Stimulated activated CD4-positive, alpha-beta T cell treated with anti-CD3 and anti-CD28 coated beads, Interleukin-15, amount 100 ng/mL, for 1 hour (primary cell): ENCODE measurements at places on chromosomes 12 and 14.

DNA sequence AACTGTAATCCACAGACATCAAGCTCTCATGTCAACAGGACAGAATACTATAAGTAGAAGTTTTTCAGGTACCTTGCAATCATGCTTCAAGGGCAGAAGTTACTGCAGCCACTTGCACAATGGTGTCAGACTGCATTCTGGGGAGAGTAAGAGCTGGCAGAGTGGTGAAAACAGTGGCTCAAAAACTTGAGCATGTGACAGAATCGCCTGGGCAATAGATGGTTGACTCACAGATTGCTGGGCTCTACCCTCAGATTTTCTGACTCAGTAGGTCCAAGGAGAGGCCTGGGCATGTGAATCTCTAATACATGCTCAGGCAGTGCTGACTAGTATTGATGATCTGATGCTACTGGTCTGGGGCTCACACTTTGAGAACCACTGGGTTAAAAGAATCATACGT is 187.8 kb downstream of the TBX5 start:
- no peak for DNase-seq

DNA sequence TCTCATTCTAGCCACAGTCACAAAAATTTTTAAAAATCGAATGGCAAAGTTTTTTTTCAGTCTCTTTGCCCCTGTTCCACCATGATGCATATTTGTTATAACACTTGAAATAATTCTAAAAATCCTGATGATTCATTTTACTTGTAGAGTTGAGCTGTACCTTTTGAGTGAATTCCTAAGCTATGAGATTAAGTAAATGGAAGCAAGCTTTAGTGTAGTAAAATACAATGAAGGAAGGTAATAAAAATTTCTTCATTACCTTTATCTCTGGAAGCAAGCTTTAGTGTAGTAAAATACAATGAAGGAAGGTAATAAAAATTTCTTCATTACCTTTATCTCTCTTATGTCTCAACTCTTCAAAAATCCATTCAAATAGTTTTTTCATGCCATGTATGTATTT is 46.1 kb downstream of the TMTC3 start:
- no peak for DNase-seq

GRCh38 chr12:12645485-12645884 is 33.8 kb downstream of the CREBL2 start:
- DNase-seq = peak; percentile 6

DNA sequence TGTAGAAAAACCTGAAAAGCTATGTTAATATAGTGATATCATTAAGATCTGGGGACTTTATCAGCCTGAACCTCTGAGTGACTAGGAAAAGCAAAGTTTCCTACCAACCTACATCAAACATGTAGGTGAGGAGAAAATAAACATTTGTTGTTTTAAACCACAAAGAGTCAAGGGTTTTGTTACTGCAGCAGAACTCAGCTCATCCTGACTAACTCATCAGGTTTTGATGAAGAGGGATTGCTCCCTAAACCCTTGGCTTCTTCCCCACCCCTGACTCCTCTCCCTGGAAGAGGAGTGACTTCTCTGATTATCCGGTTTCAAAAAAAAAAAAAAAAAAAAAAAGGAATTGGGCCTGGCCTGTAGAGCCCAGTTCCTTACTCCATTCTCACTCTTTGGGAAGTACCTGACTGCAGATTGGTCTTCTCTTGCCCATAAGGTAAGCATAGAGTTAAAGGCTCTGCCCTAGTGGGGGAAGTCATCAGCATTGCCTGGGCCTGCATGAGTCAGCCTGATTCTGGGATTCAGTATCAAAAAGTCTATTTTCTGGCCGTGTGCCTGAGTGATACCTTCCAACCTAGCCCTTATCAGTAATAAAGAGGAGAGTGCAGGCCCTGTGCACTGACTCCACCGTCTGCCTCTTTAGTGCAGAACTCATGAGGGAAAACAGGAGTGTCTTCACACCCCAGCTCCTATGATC is 16.9 kb downstream of the BDKRB1 start:
- DNase-seq = no peak

DNA sequence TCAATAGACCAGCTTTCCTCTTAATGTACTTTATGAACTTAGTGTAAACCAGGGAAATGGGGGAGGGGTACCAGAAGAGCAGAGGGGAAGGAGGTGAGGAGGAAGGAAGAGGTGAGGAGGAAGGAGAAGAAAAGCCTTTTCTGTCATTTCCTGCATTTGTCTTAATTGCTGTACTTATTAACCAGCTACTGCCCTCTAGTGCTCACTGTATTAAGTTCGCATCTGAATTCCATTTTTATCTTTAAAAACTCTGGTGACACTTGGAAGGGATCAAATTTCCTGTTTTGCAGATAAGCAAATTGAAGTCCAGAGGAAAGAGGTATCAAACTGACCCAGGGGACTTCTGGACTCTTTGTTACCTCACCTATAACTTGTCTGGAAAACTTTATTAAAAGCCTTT is 22.2 kb downstream of the MANSC1 start:
- no peak for DNase-seq

GRCh38 chr12:7157391-7157790 is 27.2 kb downstream of the CLSTN3 start:
- DNase-seq = no peak

DNA sequence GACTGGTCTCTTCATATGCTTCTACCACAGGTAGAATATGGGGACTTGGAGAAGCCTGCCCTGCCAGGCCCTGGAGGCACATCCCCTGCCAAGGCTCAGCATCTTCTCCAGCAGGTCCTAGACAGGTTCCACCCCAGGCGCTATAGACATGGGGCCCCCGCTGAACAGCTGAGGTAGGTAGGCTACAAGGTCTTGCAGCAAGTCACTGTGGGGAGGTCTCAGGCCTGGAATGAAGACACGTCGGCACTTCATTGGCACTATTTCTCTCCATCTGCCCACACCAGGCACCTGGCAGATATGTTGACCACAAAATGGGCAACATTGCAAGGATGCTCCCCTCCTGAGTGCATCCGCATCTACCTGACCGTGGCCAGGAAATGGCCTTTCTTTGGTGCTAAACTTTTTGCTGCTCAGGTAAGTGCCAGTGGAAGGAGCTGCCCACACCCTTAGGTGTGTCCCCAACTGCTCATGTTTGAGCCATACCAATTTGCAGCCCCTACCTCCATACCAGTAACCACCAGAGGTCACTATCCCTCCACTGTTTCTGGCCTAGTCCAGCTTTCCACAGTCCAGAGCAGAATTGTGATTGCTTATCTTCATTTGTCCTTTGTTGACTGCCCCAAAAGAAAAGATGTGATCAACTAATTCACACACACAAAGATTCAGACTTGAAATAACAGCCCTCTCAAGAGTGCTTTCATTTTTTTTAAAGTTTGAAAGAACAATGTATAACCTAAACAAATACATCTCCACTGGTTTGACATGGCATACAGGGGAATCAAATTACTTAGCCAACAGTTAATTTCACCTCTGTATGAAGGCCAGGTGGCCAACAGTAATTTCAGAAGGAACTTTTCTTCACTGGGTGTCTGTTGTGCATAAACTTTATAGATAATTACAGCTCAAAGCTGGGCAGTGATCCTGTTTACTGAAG is 16.1 kb downstream of the PIGH start:
- no peak for DNase-seq

GRCh38 chr14:55519473-55520080 is 60.4 kb upstream of the KTN1 start:
- DNase-seq = no peak

- no peak for DNase-seq
These were observed 203.6 kb upstream of the SOX5 start for GRCh38 chr12:24153079-24153478.

DNA sequence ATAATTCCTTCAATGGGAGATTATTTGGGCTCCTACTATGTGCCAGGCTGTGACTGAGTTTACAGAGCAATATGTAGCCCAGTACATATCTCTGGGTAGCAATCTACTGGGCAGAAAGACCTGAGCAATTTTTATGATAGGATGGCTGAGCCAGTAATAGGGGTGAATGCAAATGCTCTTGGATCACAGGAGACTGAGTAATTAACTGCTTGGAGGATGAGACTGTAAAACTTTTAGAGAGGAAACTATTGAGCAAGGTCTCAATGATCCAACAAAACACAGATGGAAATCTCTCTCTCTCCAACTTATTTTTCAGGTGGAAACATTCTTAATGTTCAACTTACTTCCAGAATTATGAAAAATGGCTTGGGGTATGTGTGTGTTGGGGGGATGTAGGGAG is 402.2 kb downstream of the AEBP2 start:
- no peak for DNase-seq

- DNase-seq = no peak
These were observed 152.0 kb upstream of the CCND2 start for GRCh38 chr12:4121506-4122020.

- no peak for DNase-seq
These were observed 469.2 kb downstream of the DIO2 start for GRCh38 chr14:79742142-79742541.

- no peak for DNase-seq
These were observed 24.2 kb downstream of the GOLGA3 start for GRCh38 chr12:132804426-132804861.

GRCh38 chr12:104314242-104314614 is 10.7 kb downstream of the EID3 start:
- DNase-seq = no peak

- DNase-seq = no peak
These were observed 9.3 kb upstream of the TMEM121 start for GRCh38 chr14:105517096-105517495.

GRCh38 chr12:101238800-101239329 is 28.8 kb upstream of the SLC5A8 start:
- DNase-seq = no peak

- DNase-seq = no peak
These were observed 219.0 kb downstream of the NTF3 start for GRCh38 chr12:5650829-5651461.

- DNase-seq = no peak
These were observed 182.0 kb upstream of the DCN start for GRCh38 chr12:91364471-91365184.

GRCh38 chr12:67468549-67469245 is 179.8 kb upstream of the DYRK2 start:
- DNase-seq = no peak

DNA sequence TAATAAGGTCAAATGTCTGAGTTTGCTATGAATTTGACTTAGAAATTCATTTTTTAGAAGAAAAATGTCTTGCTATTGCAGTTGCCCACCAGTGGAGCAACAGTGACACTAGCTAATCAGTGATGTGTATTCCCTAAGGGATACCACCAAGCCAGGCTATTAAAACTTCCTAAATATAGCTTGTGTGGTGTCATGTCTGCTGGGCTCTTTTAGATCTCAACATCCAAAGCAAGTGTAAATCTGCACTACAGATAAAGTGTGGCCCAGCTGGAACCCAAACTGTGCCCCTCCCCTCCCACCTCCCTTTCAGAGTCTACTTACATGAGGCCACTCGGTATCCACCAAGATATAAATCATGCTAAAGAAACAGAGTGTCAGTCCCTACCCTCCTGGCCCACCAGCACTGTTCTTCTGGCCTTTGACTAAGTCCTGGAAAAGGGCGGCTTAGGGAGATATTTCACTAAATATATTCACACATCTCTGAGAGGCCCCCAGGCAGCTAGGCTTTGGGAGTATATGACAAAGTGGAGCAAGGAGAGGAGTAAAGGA is 53.8 kb downstream of the SLC35F4 start:
- no peak for DNase-seq

- no peak for DNase-seq
These were observed 20.1 kb upstream of the PLEK2 start for GRCh38 chr14:67432050-67432564.

- no peak for DNase-seq
These were observed 136.4 kb upstream of the USP15 start for GRCh38 chr12:62123721-62124203.

- DNase-seq = no peak
These were observed 13.0 kb downstream of the PIWIL1 start for GRCh38 chr12:130350715-130351114.

DNA sequence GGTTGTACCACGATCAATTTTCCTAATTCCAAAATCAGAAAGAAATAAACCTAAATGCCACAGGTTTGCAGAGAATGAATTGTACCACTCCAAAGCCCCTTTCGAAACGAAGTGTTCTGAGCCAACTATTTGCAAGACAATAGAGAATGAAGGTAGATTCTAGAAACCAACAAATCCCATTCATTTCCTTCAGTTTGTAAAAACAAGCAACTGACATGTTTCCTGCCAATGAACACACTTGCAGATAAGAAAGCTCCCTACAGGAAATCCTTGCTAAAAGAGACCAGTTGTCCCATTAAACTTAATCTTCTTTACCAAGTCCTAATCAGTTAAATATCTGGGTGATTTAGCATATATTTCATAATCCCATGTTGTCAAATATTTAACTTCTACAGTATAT is 198.4 kb upstream of the FOXN3 start:
- DNase-seq = no peak

- DNase-seq = no peak
These were observed 172.5 kb downstream of the GXYLT1 start for GRCh38 chr12:41972196-41972595.

GRCh38 chr14:75831952-75832351 is 149.8 kb downstream of the TGFB3 start:
- DNase-seq = no peak

DNA sequence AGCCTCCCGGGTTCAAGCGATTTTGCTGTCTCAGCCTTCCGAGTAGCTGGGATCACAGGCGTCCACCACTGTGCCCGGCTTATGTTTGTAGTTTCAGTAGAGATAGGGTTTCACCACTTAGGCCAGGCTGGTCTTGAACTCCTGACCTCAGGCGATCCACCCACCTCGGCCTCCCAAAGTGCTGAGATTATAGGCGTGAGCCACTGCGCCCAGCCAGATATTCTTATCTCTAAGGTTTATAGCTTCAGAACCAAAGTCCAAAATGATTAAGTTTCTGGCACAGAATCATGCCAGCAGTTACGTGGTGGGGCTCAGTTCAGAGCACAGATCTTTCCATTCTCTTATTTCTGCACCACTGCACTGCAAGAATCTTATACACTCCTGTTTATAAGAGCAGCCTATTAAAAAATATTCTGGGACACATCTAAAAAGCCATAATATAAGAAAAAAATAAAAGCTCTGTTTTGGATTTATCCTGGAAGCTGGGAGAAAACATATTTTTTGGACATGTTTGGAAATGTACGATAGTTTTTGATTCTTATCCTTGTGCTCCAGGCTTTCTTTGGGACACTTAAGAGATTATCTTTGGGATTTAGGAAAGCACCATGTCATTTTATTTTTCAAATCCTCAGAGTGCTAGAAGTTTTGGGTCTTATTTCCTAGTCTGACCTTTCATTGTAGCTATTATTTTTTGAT is 129.6 kb downstream of the LMNTD1 start:
- no peak for DNase-seq

DNA sequence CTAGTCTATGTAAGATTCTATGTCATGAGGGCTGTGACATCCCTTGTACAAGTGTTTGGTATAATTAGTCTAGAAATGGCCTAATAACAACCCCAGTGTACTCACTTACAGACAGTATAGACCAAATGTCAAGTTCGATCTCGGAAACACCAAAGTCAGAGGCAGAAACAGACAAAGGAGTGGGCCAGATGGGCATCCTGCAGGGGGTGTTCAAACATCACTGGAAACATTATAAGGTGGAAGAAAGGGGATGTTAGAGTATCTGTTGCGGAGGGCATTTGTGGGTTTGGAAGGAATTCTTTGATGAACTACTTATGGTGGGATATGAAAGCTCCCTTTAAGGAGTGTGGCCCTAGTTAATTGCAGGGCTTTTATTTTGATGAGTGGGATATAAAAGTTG is 134.6 kb downstream of the ESR2 start:
- DNase-seq = no peak

GRCh38 chr12:43158126-43158525 is 393.9 kb downstream of the ADAMTS20 start:
- no peak for DNase-seq

GRCh38 chr12:9198012-9198411 is 10.2 kb downstream of the PZP start:
- DNase-seq = no peak

GRCh38 chr12:107622001-107622400 is 63.6 kb upstream of the PWP1 start:
- DNase-seq = no peak
